ENCODE measurements at places on chromosomes 13 and 19.

DNA sequence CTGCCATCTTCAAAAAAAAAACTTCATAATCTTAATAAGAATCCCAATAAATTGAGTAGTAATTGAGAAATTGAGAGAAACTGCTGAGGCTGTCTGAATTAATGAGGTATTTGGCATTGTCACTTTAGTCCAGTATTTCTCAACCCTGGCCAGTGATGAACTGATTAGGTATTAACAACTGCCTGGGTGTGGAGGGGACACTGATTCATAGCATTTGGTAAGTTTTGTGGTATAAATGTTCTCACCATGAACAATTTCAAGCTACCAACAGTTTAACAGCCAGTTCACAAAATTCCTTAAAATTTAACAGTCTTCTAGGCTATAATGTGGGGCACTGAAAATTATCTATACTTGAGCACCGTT lies 18.3 kb downstream of the GPC6 start:
- no peak for DNase-seq

DNA sequence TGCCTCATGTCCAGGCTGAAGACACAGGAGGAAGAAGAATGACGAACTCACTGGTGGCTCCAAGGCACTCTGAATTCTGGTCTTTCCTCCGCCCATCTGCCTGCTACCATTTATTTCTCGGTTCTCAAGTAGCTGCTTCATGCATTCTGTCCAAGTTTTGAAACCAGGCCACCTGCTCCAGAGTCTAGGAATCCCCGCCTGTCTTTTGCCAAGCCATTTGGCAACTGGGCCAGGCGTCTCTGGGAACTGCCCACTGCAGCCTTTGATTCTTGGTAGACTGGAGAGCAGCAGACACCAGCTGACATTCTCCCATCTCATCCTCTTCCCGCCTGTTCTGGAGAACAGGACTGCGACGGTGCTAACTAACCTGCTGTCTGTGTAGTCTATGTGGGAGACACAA lies 10.8 kb downstream of the SLC35E1 start:
- DNase-seq: no peak

- DNase-seq: no peak
These were observed 43.3 kb downstream of the SPATA13 start for GRCh38 chr13:24203811-24204210.

- no peak for DNase-seq
These were observed 36.1 kb upstream of the ANKRD10 start for GRCh38 chr13:110950819-110951570.

DNA sequence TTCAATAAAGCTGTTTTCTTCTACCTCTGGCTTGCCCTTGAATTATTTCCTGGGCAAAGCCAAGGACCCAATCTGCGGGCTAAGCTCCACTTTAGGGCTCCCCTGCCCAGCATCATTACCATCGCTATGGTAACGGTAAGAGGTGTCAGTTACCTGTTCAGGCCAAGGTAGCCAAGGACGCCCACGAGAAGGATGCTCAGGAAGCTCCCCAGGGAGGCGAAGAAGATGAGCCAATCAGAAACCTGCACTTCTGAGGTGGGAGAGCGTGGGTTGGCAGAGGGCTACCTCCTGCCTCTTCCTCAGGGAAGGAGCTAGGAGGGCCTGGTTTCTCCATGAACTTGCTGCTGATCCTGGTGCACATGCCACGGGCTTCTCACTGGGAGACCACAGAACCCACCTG lies 24.7 kb downstream of the IL12RB1 start:
- DNase-seq: no peak

- no peak for DNase-seq
These were observed 25.5 kb downstream of the FGF21 start for GRCh38 chr19:48780631-48781391.

DNA sequence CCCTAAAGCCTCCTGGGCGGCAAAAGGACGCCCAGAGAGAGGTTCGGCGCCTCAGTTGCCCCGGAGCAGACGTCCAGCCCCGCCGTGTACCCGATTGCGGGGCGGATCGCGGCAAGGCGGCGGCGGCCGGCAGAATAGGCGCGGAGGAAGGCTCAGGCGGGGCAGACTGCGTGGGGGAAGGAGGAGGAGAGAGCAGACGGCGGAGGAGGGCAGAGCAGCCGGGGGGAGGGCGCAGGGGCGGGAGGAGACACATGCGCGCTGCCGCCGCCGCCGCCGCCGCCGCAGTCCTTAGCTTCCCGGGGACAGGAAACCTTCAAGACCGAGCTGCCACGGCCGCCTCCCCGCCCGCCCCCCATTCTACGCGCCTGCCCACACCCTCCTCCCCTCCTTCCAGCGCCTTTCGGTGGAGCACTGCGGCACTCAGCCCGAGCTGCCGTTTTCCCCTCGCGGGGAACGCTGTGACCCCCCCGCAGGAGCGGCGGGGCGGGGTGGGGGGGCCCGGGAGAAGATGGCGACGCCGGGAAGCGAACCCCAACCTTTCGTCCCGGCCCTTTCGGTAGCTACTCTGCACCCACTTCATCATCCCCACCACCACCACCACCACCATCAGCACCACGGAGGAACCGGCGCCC lies at the start of gene LRCH1:
Gene LRCH1, plus strand, starts transcription at position 282 of the 632 bp plus-strand sequence. Its CDS starts 227 bp downstream, at position 509.
- DNase-seq: peak; percentile 79

DNA sequence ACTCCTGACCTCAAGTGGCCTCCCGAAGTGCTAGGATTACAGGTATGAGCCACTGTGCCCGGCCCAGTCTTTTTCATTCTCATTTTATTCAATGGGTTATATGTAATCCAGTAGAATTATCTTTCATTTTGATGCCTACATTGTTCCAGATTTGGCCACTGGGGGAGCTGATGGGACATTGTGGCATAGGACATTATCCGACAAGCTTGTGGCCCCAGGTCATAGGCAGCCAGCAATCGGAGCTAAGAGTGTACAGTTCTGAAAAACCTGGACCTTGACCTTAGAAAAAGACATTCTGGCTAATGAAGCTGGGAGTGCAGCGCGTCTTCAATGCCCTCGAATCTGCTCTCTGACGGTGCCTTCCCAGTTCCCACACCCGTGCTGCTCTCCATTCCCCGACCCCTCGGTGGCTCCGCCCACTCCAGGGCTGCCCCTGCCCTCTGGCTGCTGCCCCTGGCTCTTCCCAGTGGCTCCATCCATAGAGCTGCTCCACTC lies 108.7 kb downstream of the TEX29 start:
- peak; percentile 69 for DNase-seq

GRCh38 chr19:55285229-55285890 lies 1.6 kb downstream of the BRSK1 start:
- DNase-seq: no peak

DNA sequence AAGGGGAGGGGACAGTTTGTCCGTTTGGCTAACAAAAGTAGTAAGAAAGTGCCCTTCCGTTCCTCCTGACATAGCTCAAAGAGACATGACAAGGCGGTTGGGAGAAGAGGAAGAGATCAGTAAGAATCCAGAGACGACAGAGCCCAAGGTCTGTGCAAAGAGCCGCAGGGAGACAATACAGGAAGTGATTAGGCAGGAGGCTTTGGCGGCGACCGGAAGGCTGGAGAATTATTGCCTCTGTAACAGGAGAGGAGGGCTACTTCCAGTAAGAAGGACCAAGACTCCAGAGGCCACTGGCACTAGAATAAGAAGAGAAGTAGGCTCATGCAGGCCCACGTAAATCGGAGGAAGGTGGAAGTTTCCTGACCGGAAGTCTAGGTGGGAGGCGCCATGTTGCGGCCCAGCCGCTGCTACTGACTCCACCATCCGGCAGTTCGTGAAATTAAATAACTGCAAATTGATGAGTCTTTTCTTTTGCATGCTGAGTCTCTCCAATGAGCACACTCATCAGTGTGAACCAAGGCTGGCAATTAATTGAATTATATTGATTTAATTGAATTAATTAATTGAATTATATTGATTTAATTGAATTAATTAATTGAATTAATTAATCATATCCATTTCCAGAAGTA lies 9.9 kb downstream of the RFX2 start:
- DNase-seq: no peak

GRCh38 chr13:110251193-110251819 lies 55.7 kb downstream of the COL4A1 start:
- no peak for DNase-seq

GRCh38 chr19:50496189-50497021 lies 14.6 kb downstream of the JOSD2 start:
- DNase-seq: no peak

DNA sequence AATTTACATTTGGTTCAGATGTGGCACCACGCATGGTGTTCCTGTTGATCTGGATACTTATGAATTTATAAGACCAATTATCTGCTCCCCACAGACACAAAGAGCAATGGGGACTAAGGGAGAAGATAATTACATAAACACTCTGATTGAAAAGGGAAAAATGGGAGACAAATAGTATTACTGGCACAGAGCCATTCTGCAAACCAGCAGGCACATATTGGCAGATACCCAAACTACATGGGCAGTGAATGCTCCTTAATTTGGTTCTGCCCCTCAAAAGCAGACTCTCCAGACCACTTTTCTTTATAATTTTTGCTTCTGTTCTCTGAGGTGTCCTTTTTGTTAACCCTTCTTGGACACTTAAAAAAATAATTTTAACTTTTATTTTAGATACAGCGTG lies 1674.2 kb downstream of the PCDH9 start:
- DNase-seq: peak; percentile 71

- DNase-seq: no peak
These were observed 326.1 kb upstream of the SLITRK1 start for GRCh38 chr13:84208246-84208910.

GRCh38 chr19:4597975-4598671 lies 38.6 kb upstream of the SEMA6B start:
- DNase-seq: no peak

GRCh38 chr13:101556676-101557123 lies 104.2 kb downstream of the ITGBL1 start:
- DNase-seq: no peak

DNA sequence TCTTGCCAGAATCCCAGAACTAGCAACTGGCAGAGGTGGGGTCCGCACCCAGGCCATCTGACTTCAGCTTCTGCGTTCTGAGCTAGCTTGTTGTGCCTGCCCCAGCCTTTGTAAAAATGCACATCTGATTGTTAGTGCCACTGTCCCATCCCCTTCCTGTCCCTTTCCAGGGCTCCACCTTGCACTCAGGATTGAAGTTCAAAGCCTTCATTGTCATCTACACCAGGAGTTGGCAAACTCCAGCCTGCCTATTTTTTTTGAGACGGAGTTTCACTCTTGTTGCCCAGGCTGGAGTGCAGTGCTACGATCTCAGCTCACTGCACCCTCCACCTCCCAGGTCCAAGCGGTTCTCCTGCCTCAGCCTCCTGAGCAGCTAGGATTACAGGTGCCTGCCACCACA lies 2.9 kb downstream of the THOP1 start:
- DNase-seq: no peak

DNA sequence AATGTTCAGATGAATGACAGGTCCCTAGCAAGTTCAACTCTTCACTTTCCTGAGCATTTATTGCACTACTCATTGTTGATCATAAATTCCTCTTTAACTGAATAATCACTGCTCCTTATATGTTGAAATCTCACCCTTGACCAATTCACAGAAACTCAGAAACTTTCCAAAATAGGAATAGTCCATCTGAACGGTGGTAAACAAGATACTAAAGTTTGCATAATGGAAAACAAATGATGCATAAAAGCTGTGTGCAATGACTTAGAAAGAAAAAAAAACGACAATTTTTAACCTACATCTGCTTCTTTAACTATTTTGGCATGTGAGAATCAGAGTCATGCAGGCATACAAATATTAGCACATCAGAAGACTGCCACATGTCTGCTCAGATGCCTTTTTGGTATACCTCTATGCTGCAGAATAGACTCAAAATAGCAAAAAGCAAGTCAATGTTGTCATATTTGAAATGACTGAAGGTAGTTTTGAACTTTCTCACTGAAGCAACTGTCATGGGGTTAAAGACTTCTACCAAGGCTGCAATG lies 34.8 kb downstream of the SLC10A2 start:
- DNase-seq: no peak

DNA sequence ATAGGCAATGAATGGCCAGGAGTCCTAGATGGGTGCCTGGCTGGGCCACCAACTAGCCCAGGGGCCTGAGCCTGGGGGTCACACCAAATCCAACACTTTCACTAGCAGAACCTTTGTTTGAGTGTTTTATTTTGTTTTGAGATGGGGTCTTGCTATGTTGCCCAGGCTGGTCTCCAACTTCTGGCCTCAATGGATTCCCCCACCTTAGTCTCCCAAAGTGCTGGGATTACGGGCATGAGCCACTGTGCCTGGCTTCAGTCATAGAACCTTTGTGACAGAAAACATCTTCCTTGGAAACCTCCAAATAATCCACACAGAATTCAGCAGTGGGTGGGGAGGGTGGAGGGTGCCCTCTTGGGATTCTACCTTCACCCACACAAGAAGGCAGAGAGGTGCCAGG lies 6.1 kb downstream of the PRKACA start:
- no peak for DNase-seq

GRCh38 chr19:32294871-32295438 lies 50.5 kb upstream of the ZNF507 start:
- no peak for DNase-seq

GRCh38 chr13:78160793-78161192 lies 242.2 kb upstream of the EDNRB start:
- no peak for DNase-seq

DNA sequence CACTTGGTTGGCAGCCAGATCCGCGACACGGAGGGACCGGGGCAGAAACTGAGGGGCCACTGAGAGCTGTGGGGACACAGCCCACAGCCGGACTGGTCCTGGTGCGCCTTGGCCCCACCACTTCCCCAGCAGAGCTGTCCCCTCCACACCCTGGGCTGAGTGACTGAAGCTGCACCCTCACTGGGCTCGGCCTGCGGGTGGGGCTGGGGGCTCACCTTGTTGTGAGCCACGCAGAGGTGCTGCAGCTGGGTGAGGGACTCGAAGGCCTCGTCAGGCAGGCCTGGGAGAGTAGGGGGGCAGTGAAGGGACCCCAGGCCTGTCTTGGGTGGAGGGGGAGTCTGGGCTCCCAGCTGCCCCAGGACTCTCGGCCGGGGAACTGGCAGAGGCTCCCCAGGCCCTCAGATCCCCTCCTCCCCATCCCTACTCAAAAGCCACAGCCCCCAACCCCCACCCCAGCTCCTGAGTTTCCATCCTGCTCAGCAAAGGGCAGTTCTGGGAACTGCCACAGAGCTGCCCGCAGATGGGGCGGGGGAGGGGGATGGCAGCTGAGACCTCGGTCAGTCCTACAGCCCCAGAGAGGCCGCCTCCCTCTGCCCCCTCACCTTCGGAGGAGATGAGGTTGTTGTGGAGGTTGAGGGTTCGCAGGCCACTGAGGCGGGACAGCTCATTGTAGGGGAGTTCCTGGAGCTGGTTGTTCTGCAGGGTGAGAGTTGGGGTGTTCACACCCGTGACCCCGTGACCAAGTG lies 2.3 kb downstream of the PODNL1 start:
- no peak for DNase-seq

GRCh38 chr19:40411125-40411842 lies 1.9 kb downstream of the PRX start:
- no peak for DNase-seq

DNA sequence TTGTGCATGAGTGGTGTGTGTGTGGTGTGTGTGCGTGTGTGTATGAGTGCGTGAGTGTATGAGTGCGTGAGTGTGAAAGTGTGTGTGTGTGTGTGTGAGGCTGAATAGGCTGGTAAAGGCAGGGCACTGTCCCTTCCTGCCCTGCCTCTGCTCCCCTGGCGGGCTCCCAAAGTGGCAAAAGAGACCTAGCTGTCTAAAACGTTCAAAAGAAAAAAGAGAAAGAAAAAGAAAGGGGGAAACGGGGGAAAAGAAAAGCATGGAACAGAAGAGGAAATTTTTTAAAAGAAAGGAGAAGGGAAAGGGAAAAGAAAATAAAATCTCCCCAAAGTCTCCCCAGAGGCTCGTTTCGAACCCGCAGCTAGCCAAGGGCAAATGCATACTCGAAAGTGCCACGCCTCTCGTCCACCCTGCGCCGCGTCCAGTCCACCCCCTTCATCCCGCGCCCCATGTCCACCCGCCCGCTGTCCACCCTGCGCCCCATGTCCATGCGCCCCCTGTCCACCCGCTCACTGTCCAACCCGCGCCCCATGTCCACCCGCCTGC lies 37.0 kb upstream of the FLT1 start:
- DNase-seq: no peak

All from NCI-H1930 (cell line).